ENCODE measurements at places on chromosomes 11 and 22.

GRCh38 chr11:66854231-66854661 lies 2.6 kb upstream of the LRFN4 start:
- no peak for DNase-seq

DNA sequence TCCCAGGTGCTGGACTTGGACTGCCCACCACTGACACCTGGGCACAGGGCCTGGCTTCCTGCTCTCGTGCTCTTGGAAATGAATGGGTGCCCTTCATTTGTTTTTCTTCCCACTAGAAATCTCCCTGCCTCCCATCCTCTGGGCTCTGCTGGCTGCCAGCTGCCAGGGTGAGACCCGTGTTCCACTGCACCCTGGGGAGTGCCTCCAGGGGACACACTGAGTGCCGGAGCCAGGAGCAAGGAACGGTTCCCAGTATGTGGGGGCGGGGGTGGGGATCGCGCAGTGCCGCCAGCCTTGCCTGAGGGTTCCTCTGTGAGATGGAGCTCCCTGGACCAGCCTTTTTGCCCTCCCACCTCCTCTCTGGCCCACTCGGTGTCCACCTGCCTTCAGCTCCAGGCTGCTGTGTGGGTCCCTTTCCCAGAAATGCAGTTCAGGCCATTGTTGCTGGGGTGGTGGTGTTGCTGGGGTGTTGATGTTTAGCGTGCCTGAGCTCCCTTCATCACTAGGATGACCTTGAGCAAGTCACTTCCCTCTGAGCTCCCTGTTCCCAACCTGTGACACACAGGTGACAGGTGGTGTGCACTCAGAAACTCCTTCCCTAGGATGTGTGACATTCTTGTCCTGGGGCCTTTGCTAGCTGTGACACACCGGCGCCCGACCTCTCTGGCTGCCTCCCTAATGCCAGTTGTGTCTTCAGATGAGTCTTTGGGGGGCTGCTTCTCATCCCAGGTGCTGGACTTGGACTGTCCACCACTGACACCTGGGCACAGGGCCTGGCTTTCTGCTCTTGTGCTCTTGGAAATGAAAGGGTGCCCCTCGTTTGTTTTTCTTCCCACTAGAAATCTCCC lies 72.1 kb downstream of the MED15 start:
- no peak for DNase-seq

DNA sequence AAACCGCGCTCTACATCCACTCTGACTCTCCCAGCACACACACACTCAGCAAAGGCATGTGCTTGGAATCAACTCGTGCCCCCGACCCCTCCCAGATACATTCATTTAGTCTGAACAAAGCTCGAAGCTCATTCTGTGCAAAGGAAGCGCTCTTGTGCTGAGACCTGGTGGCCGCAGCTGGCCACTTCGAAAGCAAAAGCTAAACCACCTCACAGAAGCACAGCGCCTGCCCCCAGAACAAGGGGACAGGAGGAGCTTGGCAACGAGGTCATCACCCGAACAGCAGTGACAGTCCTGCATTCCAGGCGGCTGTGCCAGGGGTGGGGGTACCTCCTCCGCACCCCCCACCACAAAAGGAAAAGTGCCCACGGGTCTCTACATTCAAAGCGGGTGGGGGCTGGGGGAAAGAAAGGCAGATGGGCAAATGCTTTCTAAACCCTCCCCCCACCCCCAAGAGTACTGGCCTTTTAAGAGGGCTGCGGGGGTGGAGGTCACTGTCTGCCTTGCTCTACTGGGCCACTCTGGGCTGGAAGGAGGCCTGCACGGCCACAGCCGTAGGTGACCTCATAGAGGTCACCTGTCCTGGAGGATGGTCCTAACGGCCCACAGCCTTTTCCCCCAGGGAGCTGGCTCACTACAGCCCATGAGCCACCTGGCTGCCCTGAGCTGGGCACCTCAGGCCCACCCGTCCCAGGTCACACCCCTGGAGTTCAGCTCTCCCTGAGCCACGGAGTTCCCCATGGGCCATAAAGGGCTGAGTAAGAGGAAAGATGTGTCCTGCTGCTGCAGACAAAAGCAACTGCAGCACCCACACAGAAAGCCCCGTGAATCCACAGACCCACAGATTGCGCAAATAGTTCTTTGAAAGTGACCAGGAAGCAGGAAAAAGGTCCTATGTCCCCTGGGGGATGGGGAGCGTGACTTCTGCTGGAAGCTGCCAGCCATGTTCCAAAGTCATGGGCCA lies 21.3 kb downstream of the CBX7 start:
- DNase-seq = no peak

- no peak for DNase-seq
Measured at GRCh38 chr11:64219354-64219684, 6.7 kb downstream of the TRPT1 start.

- no peak for DNase-seq
Measured at GRCh38 chr11:68213135-68213515, at the start of gene KMT5B. TSS of gene KMT5B (minus strand) at chr11:68213296. CDS start at chr11:68190076, 23,220 bp downstream.

DNA sequence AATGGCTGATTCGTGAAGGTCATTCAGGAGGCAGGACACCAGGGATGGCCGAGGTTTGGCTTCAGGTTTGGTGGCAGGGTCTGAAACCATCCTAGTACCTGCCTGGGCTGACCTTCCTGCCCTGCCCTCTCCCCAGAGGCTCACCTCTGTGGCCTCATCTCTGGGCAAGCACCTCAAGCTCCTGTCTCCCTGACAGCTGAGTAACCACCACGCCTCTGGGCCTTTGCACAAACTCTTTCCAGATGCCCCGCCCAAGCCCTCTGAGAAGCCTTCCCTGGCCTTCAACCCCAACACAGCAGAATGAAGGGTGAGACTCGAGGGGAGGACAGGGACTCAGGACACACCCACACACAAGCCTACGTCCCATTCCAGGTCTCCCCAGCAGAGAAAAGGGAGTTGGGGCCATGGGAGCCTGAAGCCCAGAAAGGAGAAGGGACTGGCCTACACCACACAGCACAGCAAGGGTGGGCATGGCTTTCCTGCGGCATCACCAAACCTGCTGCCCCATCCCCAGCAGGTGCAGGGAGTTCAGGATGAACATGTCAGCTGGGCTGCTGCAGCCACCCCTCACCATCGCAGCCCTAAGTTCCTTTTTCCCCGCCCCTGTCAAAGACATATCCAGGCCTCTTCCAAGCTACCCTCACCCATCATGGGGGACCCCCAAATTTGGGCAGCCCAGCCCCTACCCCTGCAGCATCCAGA lies 2.4 kb downstream of the SHISA8 start:
- no peak for DNase-seq

DNA sequence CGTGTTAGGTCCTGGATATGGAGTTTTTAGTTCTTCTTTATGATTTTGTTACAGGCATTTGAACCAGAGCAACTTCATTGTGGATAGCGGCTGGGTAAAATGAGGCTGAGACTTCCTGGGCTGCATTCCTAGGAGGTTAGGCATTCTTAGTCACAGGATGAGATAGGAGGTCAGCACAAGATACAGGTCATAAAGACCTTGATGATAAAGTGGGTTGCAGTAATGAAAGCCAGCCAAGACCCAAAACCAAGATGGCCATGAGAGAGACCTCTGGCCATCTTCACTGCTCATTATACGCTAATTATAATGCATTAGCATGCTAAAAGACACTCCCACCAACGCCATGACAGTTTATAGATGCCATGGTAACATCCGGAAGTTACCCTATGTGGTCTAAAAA lies 23.4 kb upstream of the CLMP start:
- DNase-seq = no peak

DNA sequence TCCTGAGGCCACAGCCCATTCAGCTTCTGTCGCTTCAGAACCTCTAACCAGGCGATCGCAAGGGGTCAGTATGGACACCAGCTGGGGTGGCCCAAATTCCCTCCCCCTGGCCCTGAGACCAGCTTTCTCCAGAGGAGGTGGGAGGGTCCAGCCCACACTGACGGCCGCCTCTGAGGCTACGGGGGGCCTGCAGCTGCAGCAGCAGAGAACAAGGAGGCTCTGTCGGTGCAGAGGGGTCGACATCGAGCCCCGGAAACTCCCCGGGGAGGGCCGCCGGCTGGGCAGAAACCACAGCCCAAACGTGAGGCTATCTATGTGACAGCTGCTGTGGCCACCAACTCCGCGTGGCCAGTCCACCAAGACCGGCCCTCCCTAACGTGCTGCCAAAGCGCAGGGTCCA lies 40.8 kb downstream of the ELFN2 start:
- DNase-seq = no peak

DNA sequence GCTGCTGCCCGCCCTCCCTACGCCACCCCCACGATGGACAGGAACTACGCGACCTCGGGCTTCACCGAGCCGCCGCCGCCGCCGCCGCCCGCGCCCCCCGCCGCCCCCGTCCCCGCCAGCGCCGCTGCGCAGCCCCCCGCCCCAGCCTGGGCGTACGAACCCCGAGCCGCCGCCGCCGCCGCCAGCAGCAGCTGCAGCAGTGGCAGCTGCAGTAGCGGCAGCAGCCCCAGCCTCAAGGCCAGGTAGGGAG lies 407 bp downstream of the QSER1 start:
- no peak for DNase-seq

GRCh38 chr11:110778343-110778742 lies 66.1 kb upstream of the ARHGAP20 start:
- DNase-seq = no peak

GRCh38 chr22:35476341-35476740 lies 64.3 kb upstream of the RASD2 start:
- no peak for DNase-seq

DNA sequence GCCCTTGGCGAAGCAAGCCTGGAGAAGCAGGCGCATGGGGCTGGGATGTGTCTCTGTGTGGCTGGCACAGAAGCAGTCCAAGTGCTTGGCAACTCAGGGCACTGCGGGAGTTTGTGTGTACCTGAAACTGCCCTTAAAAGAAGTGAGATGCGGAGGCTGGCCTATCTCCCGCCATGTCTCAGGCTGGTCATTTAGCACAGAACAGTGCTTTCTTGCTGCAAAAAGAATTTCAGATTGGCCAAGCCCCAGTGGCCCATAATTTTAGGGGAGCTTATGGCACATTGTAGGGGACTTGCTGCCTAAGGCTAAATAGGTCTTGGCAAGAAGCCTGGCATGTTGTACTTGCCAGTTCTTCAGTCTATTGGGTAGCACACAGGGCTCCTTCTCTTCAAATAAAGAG lies 16.4 kb downstream of the EHF start:
- no peak for DNase-seq

- DNase-seq = no peak
Measured at GRCh38 chr11:117805045-117805444, 8.0 kb upstream of the DSCAML1 start.

GRCh38 chr22:32880505-32880892 lies 79.0 kb downstream of the TIMP3 start:
- DNase-seq = no peak

DNA sequence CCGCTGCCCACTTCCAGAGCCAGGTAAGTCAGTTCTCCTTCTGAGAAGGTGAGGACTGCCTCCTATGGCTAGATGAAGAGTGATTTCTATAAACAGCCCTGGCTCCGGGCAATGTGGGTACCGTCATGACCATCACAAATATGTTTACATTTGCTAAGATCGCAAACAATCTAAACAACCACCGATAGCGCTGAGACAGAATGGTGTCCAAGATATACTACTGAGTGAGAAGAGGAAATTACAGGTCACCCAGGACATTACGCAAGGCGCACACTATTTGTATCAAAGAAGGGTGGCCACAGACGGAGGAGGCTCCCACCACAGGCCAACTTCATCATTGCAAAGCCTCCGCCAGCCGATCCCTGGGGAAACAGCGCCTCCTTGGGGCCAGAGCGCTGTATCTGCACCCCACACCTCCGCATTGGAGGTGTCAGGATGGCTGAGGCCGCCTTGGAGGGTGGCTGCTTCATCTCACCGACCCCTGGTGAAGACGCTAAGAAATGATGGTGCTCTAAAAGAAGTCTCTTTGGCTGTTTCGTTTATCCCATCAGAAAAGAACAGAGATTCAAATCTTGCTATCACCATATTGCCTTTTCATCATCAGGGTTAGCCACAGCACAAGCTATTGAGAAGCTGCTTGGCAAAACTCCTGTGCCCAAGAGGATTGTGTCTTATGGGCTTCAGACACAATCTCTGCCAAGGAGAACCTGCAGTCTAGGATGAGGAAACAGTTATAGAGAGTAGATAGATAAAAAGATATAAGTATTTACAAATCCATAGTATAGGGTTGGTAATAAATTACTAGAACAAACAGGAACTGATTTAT lies 12.3 kb upstream of the ASRGL1 start:
- peak; percentile 14 for DNase-seq

GRCh38 chr11:68052137-68052873 lies 13.5 kb downstream of the TCIRG1 start:
- DNase-seq = no peak

DNA sequence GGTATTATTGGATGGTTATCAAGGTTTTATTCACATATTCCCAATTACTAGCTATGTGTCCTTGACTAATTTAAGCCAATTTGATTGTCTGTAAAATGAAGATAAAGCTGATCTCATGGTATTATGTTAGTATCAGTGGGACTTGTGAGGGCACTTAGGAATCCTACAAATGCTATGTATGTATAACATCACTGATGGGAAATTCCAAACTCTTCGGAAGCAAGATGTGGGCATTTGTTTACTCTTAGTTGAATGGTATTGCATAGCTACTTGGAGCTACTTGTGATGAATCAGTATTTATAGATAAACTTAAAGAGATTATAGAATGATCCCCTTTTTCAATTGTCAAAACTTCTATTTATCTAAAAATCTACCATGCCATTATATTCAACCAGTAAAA lies 239.9 kb downstream of the CNTN5 start:
- DNase-seq = no peak

GRCh38 chr11:47183969-47184368 lies 2.3 kb downstream of the PACSIN3 start:
- no peak for DNase-seq

DNA sequence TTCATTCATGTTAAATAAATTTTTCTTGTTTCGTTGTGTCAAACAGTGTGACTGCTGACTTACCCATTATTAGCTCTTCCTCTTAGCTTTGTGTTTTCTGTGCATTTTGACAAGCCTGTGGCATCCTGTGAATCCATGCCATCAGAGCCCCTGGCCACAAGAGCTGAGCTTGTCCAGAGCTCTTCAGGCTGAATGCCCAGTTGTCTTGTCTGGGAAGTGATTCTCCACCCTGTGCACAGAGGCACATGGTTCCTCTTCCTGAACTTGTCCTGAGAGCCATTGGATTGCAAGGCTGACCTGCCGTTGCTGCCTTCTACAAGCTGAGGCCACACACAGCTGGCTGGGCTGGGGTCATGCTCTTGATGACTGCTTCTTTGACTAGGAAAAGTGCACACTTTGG lies 64.1 kb downstream of the PPP6R3 start:
- DNase-seq = no peak

GRCh38 chr11:9568854-9569587 lies 4.4 kb upstream of the WEE1 start:
- no peak for DNase-seq

GRCh38 chr11:117997823-117998579 lies 11.8 kb downstream of the IL10RA start:
- no peak for DNase-seq

DNA sequence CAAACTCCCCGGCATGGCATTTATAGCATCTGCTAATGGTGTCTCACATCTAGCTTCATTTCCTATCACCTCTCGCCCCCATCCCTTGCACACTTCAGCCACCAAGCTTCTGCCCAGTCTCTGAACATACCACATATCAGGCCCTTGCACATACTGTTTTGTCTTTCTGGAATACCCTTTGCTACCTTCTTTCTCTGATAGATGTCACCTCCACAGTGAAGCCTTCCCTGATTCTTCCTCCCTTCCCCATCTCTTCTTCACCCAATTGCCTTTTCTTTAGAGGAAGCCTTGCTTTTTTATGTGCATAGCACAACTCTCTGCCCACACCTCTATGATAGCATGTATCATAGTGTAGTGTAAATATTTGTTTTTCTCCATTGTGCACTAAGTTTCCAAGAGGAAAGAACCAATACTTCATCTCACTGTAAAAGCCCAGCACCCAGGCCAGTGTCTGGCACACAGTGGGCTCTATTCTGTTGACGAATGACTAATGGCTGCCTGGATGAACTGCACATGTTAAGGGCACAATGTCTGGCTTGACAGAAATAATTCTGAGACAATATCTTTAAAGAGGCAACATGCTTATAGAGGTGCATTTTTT lies 27.8 kb downstream of the P4HA3 start:
- no peak for DNase-seq
